ENCODE measurements at places on chromosomes 5 and 9. TPM values are rescaled to one million over a fixed set of nuclear protein-coding genes. Genes with fewer than 3 reads are reported as not detected.

The TSLP gene
- total RNA-seq, result 0.22 TPM

The B4GALT7 gene
- 19.2 TPM for total RNA-seq

The AGXT2 gene
- total RNA-seq, result 0.16 TPM

DNA sequence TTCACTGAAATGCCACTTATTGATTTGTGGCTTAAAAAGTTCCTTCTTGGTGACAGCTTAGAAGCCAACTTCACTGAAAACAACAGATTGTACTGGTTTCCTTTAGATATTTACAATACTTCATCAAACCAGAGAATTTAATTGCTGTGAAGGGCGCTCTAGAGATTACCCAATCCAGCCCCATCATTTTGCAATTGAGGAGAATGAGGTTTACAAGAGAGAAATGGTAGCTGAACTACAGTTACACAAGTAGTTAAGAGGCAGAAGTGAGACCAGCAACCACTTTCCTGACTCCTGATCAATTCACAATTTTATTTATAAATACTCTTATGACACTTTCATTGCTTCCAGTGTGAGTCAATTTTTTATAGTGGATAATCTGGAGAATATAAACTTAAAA, 103.5 kb upstream of the APC start:
- no peak for DNase-seq

DNA sequence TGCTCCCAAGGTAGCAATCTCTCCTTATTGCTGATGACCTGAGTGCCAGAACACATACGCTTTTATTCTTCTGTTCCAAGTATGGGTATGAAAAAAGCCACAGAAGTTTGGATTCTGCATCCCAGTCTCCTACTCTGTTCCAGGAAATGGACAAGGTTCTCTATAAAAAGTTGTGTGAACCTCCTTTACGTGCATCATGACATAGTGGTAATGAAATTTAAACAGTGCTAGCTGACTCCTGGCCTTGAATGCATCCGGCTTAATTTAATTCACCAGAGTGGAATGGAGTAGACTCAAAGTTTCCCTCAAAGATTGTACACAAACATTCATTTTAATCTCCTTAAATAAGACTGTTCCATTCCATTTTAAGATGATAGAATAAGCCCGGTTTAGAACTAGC, 68.9 kb downstream of the LURAP1L start:
- DNase-seq, result no peak

GRCh38 chr5:90528601-90529193, 687 bp downstream of the LYSMD3 start:
- DNase-seq, result peak; percentile 27

DNA sequence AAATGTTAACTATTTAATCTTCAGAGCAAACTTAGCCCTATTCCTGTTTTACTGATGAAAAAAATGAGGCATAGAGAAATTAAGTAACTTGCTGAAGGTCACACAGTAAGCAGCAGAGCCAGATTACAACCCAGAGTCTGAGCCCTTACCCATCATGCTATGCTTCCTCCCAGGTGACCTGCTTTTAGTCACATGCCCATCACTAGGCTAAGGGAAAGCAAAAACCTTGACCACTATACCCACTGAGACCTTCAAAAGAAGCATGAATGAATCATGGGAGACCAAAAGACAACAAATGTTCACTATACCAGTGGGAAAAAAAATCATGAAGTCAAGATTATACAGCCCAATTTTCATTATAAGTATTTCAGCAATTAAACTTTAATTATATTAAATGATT, 5.3 kb upstream of the HAUS6 start:
- DNase-seq, result no peak

GRCh38 chr9:82202808-82203207, 214.2 kb downstream of the SPATA31D1 start:
- no peak for DNase-seq

DNA sequence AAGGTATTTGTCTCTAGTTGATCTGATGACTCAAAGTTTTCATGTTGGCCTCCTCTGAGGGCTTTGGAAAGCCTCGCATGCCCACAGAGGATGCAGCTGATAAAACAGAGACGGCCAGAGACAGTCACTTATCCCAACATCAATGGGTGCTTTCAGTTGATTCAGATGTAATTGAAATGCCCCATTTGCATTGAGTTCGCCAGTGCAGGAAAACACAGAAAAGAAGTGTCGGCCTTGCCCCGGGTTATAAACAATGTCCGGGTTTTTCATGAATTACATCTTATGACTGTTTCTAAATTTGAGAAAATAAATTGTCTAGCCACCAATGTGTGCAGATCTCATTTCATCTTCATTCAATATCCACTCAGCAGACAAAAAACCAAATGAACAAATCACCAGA, 42.2 kb upstream of the ICE1 start:
- no peak for DNase-seq

DNA sequence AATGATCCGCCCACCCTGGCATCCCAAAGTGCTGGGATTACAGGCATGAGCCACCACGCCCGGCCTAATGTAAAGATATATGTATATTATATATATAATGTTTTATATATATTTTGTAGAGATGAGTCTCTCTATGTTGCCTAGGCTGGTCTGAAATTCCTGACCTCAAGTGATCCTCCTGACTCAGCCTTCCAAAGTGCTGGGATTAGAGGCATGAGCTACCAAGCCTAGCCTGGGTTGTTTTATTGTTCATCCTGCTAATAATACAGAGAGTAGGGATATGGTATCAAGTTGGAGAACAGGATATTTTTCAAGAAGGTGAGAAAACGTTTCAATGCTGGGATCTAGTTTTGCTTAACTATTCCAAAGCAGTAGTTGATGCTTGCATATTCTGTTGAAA, 2.9 kb downstream of the SEC24A start:
- DNase-seq, result no peak

GRCh38 chr5:5483880-5484598, 61.6 kb downstream of the ICE1 start:
- no peak for DNase-seq

DNA sequence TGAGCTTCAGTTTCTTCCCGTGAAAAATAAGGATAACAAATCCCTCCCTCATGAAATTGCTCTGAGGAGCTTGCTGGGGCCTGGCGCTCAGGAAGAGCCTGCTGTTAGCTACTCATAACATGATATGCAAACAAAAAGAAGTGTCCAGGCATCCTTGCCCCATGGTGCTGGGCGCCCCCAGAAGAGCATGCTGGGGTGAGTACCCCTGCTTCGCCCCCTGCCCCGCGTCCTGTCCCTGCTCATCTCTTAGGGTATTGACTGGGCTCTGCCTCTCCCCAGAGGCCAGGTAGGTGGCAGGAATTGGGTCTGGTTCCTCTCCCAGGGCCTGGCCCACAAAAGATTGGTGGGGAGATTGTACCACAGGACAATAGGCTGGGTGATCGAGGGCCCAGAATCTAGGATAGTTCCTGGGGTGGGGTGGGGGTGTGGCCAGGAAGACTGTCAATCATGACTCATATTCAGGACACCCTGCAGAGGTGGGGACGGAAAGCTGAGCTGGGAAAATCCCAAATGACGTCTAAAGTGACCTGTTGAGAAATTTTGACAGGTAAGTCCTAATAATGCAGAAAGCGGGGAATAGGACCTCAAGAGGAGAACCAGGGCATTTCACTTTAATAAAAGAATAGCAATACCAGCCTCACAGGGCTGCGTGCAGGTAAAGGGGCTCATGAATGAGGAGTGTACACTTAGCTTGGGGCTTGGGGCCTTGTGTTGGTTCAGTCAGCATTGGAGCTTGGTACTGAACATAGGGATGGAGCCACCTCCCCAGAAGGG, 8.9 kb downstream of the PITX1 start:
- DNase-seq, result no peak

All from colonic mucosa (tissue), 4 donors.